ENCODE measurements at places on chromosomes 4 and X. TPM values are rescaled to one million over a fixed set of nuclear protein-coding genes. Genes with fewer than 3 reads are reported as not detected.

GRCh38 chr4:14152834-14153519, 525.5 kb upstream of the BOD1L1 start:
- DNase-seq: no peak
- H3K4me1 ChIP-seq: no peaks in the 10 kb centered on the region
- H3K36me3 ChIP-seq: no peaks in the 10 kb centered on the region
- H3K27me3 ChIP-seq: peaks cover 7% of the 10 kb centered on the region
- no peak overlapping the region for H3K4me3 ChIP-seq

DNA sequence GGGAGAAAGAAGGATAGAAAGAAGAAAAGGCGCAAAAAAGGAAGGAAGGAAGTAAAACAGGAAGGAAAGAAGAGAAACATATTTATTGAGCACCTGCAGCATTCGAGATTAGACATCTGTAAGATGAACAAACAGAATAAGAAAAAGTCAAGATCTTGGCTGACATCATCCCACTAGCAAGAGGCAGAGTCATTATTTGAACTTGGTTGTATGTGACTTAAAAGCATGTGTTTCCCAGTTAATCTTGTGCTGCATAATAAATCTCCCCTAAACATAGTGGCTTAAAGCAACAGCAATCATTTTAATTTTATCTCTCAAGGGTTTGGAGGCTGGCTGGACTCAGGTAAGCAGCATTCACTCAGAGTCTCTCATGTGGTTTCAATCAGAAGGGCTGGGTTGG, 38.5 kb upstream of the COX7B2 start:
- no peaks in the 10 kb centered on the region for H3K27me3 ChIP-seq
- DNase-seq: no peak
- no peaks in the 10 kb centered on the region for H3K4me1 ChIP-seq
- no peak overlapping the region for H3K4me3 ChIP-seq
- H3K27ac ChIP-seq: no peak overlapping the region
- H3K36me3 ChIP-seq: no peaks in the 10 kb centered on the region

DNA sequence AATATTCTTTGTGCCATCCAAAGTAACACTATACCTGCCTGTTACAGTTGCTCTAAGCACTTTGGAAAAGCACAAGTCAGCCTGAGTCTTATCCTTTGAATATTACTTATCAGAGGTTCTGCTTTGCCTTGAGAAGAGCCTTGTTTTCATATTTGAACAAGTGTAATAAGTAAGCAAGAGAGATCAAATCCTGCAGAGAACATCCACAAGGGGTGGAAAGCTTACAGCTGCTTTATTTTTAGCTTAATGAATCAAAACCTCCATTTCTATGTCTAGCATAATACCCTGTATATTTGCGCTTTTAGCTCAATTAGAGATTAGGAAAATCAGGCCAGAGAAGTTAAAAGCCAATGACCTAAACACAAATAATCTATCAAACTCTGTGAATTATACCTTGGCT, 139.8 kb downstream of the CDS1 start:
- peaks cover 6% of the 10 kb centered on the region for H3K4me1 ChIP-seq
- no peaks in the 10 kb centered on the region for H3K36me3 ChIP-seq
- no peak overlapping the region for H3K27ac ChIP-seq
- H3K4me3 ChIP-seq: no peak overlapping the region

Gene MAGIX
- 1.5 TPM for total RNA-seq

GRCh38 chrX:80014141-80014940, at the start of gene TBX22:
TSS of gene TBX22 (plus strand) at chrX:80014753. CDS start at chrX:80022270, 7,517 bp downstream.
- no peaks in the 10 kb centered on the region for H3K27me3 ChIP-seq
- no peak for DNase-seq
- H3K4me3 ChIP-seq: no peak within 1 kb of the TSS
- no peak within 1 kb of the TSS for H3K27ac ChIP-seq
- H3K4me1 ChIP-seq: no peaks in the 10 kb centered on the region

Gene UGT2B15
- not detected for total RNA-seq

Gene ZMAT1
- total RNA-seq: 3.9 TPM

DNA sequence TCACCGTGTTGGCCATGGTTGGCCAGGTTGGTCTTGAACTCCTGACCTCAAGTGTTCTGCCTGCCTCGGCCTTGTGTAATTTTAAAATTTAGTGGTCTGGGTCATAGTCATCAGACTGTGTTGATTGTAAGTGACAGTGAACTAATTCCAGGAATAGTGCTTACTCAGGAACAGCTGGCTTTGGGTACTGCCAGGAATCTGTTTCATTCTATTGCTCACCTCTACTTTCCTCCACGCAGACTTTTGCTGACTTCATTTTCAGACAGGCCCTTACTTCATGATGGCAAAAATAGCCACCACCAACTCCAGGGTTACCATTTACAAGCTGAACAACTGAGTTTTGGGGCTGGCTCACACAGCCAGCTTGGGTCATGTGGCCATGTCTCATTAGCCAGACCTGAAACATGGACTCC, 54.6 kb downstream of the FNIP2 start:
- no peak overlapping the region for H3K27ac ChIP-seq
- H3K27me3 ChIP-seq: no peaks in the 10 kb centered on the region
- no peak for DNase-seq
- H3K4me3 ChIP-seq: no peak overlapping the region

GRCh38 chr4:85779165-85779564, 304.2 kb downstream of the ARHGAP24 start:
- no peaks in the 10 kb centered on the region for H3K4me1 ChIP-seq
- DNase-seq: no peak
- no peaks in the 10 kb centered on the region for H3K36me3 ChIP-seq
- no peak overlapping the region for H3K27ac ChIP-seq
- no peaks in the 10 kb centered on the region for H3K27me3 ChIP-seq

GRCh38 chr4:24537025-24537424, 47.3 kb downstream of the DHX15 start:
- no peak overlapping the region for H3K27ac ChIP-seq
- no peak for DNase-seq
- peaks cover 31% of the 10 kb centered on the region for H3K4me1 ChIP-seq
- peaks cover 71% of the 10 kb centered on the region for H3K36me3 ChIP-seq

- H3K36me3 ChIP-seq: peaks cover 16% of the 10 kb centered on the region
- H3K27me3 ChIP-seq: no peaks in the 10 kb centered on the region
- no peak for DNase-seq
- peak overlapping the region; percentile 100 for H3K27ac ChIP-seq
These were observed 373 bp upstream of the INTS6L start for GRCh38 chrX:135520022-135520552.

- peak overlapping the region; percentile 86 for H3K4me3 ChIP-seq
- H3K4me1 ChIP-seq: peaks cover 34% of the 10 kb centered on the region
- H3K36me3 ChIP-seq: no peaks in the 10 kb centered on the region
- peaks cover 3% of the 10 kb centered on the region for H3K27me3 ChIP-seq
- H3K27ac ChIP-seq: peak overlapping the region; percentile 85
- DNase-seq: no peak
These were observed 3.7 kb upstream of the STIM2 start for GRCh38 chr4:26856906-26857277.

GRCh38 chrX:69038816-69039215, 126.4 kb downstream of the PJA1 start:
- H3K4me1 ChIP-seq: no peaks in the 10 kb centered on the region
- H3K27me3 ChIP-seq: no peaks in the 10 kb centered on the region
- H3K36me3 ChIP-seq: no peaks in the 10 kb centered on the region
- H3K27ac ChIP-seq: no peak overlapping the region
- H3K4me3 ChIP-seq: no peak overlapping the region
- DNase-seq: no peak

Gene PALLD
- 1.3 TPM for total RNA-seq

DNA sequence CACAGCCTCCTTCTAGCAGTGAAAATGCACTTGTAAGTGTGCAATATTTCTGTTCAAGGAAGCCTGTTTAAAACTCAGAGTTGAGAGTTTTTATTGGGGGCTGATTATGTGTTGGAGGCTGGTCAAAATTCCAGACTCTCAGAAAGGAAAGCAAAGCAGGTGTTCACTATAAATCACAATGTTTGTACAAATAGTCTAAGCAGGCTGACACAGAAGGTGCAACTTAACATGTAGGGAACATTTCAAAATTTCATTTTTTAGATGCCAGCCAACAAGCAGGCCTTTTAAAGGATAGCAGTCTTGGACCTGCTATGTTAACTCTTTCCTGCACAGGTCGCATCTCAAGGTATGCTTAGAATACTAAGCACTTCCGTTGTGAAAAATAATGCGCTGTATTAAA, 112.3 kb upstream of the IL13RA1 start:
- H3K36me3 ChIP-seq: peaks cover 39% of the 10 kb centered on the region
- H3K27me3 ChIP-seq: no peaks in the 10 kb centered on the region
- H3K4me3 ChIP-seq: no peak overlapping the region

DNA sequence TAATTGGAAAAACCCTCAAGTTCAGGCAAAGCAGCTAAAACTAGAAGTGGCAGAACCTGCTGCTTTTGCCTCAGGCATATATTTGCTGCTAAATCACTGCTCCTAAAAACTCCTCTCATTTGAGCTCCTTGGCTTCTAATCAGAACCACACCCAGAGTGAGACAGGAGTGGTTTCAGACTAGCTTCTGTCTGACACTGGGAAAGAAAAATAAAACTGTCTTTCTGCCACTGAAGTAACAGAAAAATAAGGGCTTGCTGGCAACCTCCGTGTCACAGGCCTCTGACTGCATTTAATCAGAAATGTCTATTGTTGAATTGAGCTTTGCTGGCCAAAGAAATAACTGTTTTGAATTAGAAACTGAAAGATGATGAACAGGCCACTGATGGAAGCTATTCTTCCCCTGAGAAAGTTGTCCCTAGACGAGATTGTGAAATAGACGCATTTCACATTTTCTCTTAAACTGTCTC, 52.1 kb upstream of the RAP2C start:
- no peaks in the 10 kb centered on the region for H3K36me3 ChIP-seq
- H3K4me3 ChIP-seq: no peak overlapping the region
- H3K4me1 ChIP-seq: peaks cover 2% of the 10 kb centered on the region
- H3K27ac ChIP-seq: no peak overlapping the region
- H3K27me3 ChIP-seq: no peaks in the 10 kb centered on the region
- DNase-seq: no peak

- H3K4me3 ChIP-seq: peak overlapping the region; percentile 80
- peaks cover 7% of the 10 kb centered on the region for H3K36me3 ChIP-seq
- peaks cover 53% of the 10 kb centered on the region for H3K4me1 ChIP-seq
- H3K27me3 ChIP-seq: no peaks in the 10 kb centered on the region
These were observed 26.3 kb upstream of the TMEM131L start for GRCh38 chr4:153439831-153440230.

GRCh38 chrX:63186137-63186536, 165.0 kb downstream of the SPIN4 start:
- no peak overlapping the region for H3K27ac ChIP-seq
- H3K4me3 ChIP-seq: no peak overlapping the region
- no peaks in the 10 kb centered on the region for H3K36me3 ChIP-seq
- no peaks in the 10 kb centered on the region for H3K27me3 ChIP-seq
- no peak for DNase-seq

- no peak for DNase-seq
- H3K27ac ChIP-seq: no peak overlapping the region
- no peaks in the 10 kb centered on the region for H3K36me3 ChIP-seq
- no peaks in the 10 kb centered on the region for H3K27me3 ChIP-seq
- no peaks in the 10 kb centered on the region for H3K4me1 ChIP-seq
- H3K4me3 ChIP-seq: no peak overlapping the region
These were observed 319.3 kb upstream of the GRID2 start for GRCh38 chr4:91984466-91984865.

Gene SYTL5
- total RNA-seq: not detected

- no peaks in the 10 kb centered on the region for H3K36me3 ChIP-seq
- no peaks in the 10 kb centered on the region for H3K27me3 ChIP-seq
- no peak for DNase-seq
- no peaks in the 10 kb centered on the region for H3K4me1 ChIP-seq
These were observed 29.4 kb downstream of the SERPINA7 start for GRCh38 chrX:106009145-106009544.

GRCh38 chrX:134482371-134482770, 22.4 kb downstream of the HPRT1 start:
- H3K27ac ChIP-seq: no peak overlapping the region
- peaks cover 12% of the 10 kb centered on the region for H3K36me3 ChIP-seq
- peaks cover 3% of the 10 kb centered on the region for H3K4me1 ChIP-seq

DNA sequence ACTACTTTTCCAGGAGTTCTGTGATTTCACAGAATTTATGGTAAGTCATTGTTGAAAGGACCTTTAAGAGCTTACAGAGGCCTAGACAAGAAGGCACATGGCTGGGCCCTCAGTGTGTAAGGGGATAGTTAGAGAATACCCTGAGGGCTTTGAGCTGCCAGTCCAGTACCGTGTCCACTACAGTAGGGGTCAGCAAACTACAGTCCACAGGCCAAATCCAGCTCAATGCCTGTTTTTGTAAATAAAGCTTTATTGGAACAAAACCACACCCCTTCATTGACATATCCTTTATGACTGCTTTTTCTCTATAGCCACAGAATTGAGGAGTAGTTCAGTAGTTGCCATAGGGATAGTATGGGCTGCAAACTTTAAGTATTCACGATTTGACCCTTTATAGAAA, 176.2 kb downstream of the MID1 start:
- DNase-seq: no peak
- no peaks in the 10 kb centered on the region for H3K27me3 ChIP-seq
- no peaks in the 10 kb centered on the region for H3K4me1 ChIP-seq
- H3K36me3 ChIP-seq: no peaks in the 10 kb centered on the region

- H3K4me3 ChIP-seq: no peak overlapping the region
- H3K27ac ChIP-seq: no peak overlapping the region
- peaks cover 1% of the 10 kb centered on the region for H3K4me1 ChIP-seq
- no peaks in the 10 kb centered on the region for H3K27me3 ChIP-seq
These were observed 381.0 kb upstream of the TRAM1L1 start for GRCh38 chr4:117466388-117466787.

DNA sequence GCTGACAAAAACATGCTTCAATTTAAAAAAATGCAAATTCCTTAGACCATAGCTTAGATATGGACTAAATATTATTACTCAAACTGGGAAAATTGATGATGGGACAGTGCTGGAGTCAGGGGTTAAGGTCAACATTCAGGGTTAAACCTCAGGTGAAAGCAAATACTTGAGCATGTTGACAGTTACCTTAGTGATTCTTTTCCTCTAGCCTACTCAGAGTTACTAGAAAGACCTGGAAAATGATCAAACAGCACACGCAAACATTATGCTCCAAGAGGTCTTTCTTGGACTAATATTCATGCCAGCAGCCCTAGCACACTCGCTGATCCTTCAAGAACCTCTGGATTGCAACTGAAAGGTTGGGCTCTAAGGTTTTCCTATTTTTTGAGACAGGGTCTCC, 10.8 kb downstream of the IGFBP7 start:
- no peaks in the 10 kb centered on the region for H3K4me1 ChIP-seq
- H3K4me3 ChIP-seq: no peak overlapping the region
- DNase-seq: no peak
- H3K27me3 ChIP-seq: peaks cover 13% of the 10 kb centered on the region
- H3K36me3 ChIP-seq: no peaks in the 10 kb centered on the region

DNA sequence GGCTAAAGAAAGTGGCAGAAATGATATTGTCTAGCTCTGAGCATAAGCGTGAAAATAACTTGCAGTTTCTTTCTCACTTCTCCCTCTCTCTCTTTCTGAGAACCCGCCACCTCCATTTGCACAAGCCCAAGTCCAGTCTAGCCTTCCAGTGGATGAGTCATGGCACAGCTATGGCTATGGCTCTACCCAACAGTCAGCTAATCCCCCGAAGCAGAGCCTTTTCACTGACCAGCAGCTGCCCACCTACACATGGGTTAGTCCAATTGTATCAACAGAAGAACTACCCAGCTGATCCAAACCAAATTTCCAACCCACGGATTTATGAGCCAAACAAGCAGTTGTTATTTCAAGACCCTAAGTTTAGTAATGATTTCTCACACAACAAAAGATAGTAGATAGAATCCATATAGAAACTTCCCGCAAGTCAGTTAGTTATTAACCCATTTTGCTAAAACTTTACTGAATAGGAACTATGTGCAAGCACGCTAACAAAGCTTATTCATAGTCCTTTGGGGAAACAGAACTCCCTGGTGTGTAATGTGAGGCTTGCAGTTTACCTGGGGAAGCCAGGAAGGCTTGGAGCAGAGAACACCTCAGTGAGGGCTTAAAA, 282.3 kb downstream of the INPP4B start:
- DNase-seq: no peak
- H3K4me3 ChIP-seq: no peak overlapping the region
- no peaks in the 10 kb centered on the region for H3K36me3 ChIP-seq
- H3K4me1 ChIP-seq: peaks cover 15% of the 10 kb centered on the region
- no peaks in the 10 kb centered on the region for H3K27me3 ChIP-seq
- no peak overlapping the region for H3K27ac ChIP-seq
